ENCODE measurements at places on chromosomes 4 and X.

GRCh38 chr4:85486425-85487086 lies 11.6 kb downstream of the ARHGAP24 start:
- no peak for DNase-seq

DNA sequence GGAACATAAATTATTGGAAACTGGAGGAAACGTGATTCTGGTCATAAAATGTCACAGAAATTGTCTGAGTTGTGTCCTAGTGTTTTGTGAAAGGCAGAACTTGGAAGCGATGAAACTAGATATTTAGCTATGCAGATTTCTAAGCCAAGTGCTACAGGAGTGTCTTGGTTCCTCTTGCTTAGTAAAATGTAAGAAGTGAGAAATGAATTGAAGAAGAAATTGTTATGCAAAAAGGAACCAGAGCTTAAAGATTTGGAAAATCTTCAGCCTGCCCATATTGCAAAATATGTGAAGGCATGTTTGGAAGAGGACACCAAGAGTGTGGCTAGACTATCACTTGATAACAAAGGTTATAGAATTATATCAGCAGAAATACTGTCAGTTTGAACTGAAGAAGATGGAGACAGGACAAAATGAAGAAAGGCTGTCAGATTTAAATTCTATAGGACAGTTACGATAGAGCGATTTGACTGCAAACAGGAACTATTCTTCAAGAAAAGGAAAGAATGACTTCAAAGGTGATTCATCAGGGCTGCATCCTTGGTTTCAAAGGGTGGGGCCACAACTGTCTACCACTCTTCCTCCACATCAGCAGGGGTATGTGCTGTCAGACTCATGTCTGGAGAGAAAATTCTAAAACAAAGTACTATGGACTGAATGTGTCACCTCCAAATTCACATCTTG lies 9.4 kb upstream of the CDS1 start:
- no peak for DNase-seq

DNA sequence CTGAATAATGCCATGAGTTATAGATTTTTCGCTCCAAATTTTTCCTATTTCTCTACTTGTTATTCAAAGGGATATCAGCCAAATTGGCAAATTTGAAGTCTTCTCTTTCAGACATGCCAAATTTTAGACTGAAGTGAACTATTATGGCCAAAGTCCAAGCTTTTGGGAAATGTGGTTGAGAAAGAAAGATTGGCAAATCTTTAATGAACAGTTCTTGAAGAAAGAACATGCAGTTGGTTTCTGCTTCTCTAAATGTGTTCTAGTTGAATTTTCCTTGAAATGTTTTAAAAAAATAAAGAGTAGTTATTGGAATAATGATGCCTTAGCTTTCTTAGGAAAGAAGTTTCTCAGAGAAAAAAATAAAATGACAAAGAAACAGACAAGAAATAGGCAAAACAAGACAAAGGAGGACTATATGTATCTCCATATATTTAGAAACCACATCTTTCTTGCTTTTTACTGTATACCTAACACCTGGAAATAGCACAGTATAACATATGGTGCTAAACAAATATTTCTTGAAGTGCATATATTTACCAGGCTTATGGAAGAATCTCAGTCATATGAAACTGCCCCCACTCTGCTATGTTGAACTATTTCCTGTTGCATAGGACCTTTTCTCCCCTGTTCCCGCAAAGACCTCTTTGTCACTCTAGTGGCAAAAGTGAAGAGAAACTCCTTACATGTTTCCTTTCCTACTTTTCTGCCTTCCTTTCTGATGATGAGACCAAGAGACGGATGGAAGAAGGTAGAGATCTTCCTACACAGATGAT lies 250.0 kb downstream of the ARHGAP24 start:
- DNase-seq = no peak

DNA sequence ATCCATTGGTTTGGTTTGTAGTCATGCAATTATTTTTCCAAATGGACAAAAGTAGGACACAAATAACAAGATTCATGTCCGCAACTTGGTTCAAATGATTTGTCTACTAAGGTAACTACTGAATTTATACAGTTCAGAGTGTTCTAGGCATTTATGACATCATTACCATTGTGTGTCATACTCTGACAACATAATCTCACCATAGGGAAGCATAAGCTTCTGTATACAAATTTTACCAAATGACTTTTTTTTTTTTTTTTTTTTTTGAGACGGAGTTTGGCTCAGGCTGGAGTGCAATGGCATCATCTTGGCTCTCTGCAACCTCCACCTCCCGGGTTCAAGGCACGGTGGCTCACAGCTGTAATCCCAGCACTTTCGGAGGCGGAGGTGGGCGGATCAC lies at the start of gene CXorf66:
Gene CXorf66, minus strand, starts transcription at position 101 of the 400 bp plus-strand sequence. Its CDS starts 25 bp downstream, at position 76.
- DNase-seq = no peak

- no peak for DNase-seq
Measured at GRCh38 chrX:103831342-103831802, 685 bp downstream of the RAB9B start.
